ENCODE measurements at places on chromosomes 6 and 20.

GRCh38 chr20:6582449-6582848 is 185.0 kb upstream of the BMP2 start:
- DNase-seq, result no peak

DNA sequence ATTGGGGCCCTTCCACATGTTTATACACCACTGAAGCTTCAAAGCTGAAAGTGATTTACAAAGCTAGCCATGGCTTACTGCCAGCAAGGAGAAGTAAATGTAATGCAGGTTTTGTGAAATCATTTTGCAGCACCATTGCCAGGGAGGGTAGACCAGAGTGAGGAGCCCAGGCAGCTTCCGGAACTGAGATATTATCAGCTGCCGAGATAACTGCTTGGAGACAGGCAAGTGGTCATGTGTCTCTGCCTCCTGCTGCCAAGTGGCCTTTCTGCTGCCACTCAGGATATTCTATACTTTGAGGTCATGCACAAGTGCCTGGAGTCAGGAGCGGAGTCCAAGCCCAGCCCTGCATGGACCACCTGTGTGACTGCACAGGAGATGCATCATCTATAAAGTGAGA is 160.2 kb downstream of the SYNDIG1 start:
- no peak for DNase-seq

- no peak for DNase-seq
Observed at GRCh38 chr20:9206486-9206885, 137.6 kb downstream of the PLCB4 start.

DNA sequence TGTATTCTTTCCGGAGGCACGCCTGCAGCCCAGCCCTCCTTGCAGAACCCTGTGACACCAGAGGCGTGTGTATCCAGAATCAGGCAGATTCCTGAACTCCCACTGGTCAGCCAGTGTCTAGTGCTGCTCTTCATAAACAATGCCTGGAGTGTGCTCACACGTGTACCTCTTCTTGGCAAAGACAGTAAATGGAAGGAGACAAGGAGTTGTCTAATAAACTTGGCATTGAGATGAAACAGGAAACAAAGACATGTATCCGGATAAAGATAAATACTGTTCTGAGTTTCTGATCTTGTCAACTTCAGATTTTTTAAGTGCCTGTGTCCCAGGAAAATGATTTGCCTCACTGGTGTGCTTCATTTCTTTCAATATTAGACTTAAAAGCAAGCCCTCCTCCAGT is 1.7 kb downstream of the RPS6KA2 start:
- no peak for DNase-seq

DNA sequence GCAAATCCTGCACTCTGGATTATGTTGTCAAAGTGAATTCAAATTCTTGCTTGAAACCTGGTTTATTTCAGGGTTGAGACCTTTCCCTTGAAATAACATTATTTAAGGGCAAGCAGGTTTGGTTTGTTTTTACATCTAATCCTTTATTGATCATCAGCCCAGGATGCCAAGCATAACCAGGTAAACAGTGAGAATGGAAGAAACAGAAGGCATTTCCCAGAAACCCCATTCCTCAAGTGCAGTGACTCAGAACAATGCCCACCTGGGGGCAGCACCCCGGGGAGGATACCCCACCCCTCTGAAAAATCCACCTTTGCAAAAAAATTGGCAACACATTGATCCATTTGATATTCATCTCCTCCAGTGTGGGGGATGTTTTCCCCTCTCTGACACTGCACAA is 32.5 kb downstream of the POFUT1 start:
- DNase-seq, result no peak

GRCh38 chr6:67129780-67130179 is 1422.8 kb upstream of the EYS start:
- no peak for DNase-seq

GRCh38 chr6:17227403-17227802 is 53.8 kb upstream of the RBM24 start:
- DNase-seq, result no peak

DNA sequence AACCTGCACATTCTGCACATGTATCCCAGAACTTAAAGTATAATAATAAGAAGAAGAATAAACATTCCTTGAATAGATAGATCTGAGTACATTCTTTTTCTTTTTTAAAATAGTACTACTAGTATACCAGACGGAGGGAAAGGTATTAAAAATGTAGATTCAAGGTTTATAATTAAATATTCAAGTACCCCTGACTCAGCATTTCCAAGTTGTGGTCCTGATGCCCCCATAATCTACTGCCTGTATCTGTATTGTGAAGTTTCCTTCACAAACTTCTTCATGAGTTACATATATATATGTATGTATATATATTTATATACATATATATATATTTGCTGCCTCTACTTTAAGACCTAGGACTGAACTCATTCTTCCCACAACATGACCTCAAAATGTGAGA is 14.0 kb downstream of the FRK start:
- no peak for DNase-seq

GRCh38 chr6:28597217-28597835 is 71.6 kb downstream of the GPX5 start:
- no peak for DNase-seq

- DNase-seq, result no peak
Observed at GRCh38 chr6:105484238-105485161, 81.6 kb upstream of the PREP start.

DNA sequence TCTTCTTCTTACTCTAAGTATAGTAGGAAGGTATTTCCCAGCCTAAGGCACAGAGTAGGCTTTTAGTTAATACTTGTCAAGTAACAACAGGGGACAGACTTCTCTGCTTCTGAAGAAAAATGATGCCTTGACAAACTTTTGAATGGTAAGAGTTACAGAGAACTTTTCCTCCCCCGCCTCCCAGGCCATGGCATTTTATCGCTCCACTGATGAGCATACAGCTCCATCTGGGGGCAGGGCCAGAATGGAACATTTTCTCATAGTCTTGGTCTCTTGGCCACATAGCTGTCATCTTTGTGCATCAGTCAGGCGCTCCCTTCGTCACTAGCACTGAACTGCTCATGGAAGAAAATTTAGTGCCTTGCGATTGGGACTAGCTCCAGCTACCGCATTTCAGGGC is 1066.8 kb upstream of the CITED2 start:
- no peak for DNase-seq

- no peak for DNase-seq
Observed at GRCh38 chr6:42402184-42402583, 49.5 kb downstream of the TRERF1 start.
